ENCODE measurements at places on chromosomes 6 and 20. TPM values are rescaled to one million over a fixed set of nuclear protein-coding genes. Genes with fewer than 3 reads are reported as not detected.

The WFDC10B gene
- not detected for total RNA-seq

DNA sequence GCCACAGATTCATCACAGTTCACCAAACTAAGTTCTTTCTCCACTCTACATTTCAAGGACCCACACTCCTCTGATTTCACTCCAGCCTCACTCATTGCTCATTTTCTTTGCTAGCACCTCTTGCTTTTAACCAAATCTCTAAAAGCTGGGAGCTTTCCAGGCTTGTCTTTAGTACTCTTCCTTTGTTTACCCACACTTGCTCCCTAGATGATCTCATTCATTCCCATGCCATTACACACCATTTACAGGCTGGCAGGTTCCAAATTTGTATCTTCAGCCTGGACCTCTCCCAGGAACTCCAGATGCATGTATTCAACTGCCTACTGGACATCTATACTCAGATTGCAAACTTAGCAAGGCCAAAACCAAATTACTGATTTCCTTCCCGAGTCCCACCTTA lies 5.3 kb upstream of the GUCA1B start:
- peak; percentile 78 for DNase-seq

- no peak for DNase-seq
Observed at GRCh38 chr6:26359765-26360164, 5.2 kb upstream of the BTN3A2 start.

GRCh38 chr6:8578006-8578405 lies 142.7 kb upstream of the SLC35B3 start:
- no peak for DNase-seq

GRCh38 chr6:163281634-163282033 lies 132.9 kb upstream of the QKI start:
- no peak for DNase-seq
